ENCODE measurements at places on chromosomes 12 and 14. TPM values are rescaled to one million over a fixed set of nuclear protein-coding genes. Genes with fewer than 3 reads are reported as not detected.

The IKZF4 gene
- polyA plus RNA-seq: 11.9 TPM

The UNC79 gene
- polyA plus RNA-seq: 0.58 TPM

The MYO1A gene
- polyA plus RNA-seq: 0.57 TPM

The DDX23 gene
- 59.8 TPM for polyA plus RNA-seq

The BIN2 gene
- 3.0 TPM for polyA plus RNA-seq

The TAMALIN gene
- polyA plus RNA-seq: 20.7 TPM

The CCDC175 gene
- not detected for polyA plus RNA-seq

The RFLNA gene
- polyA plus RNA-seq: 6.9 TPM

The FGF23 gene
- polyA plus RNA-seq: not detected

The TC2N gene
- polyA plus RNA-seq: 1.7 TPM

The TAC3 gene
- polyA plus RNA-seq: not detected

The DNAAF2 gene
- polyA plus RNA-seq: 7.7 TPM

The KRT81 gene
- polyA plus RNA-seq: 0.14 TPM

The PRICKLE1 gene
- 29.3 TPM for polyA plus RNA-seq

The PGF gene
- polyA plus RNA-seq: 51.0 TPM

The GPR84 gene
- polyA plus RNA-seq: 0.17 TPM

The PLCZ1 gene
- not detected for polyA plus RNA-seq

The SERPINA12 gene
- not detected for polyA plus RNA-seq
